Activated CD4-positive, CD25-positive, alpha-beta regulatory T cell treated with anti-CD3 and anti-CD28 coated beads, Interleukin-2, amount 50 U/mL, for 16 hours (primary cell): ENCODE measurements at places on chromosomes 6 and 20.

GRCh38 chr20:44166477-44166876, 20.5 kb downstream of the JPH2 start:
- DNase-seq: no peak

- DNase-seq: no peak
These were observed 5.9 kb upstream of the EYA4 start for GRCh38 chr6:133235221-133235620.

GRCh38 chr6:78851156-78851555, 16.2 kb upstream of the IRAK1BP1 start:
- no peak for DNase-seq

DNA sequence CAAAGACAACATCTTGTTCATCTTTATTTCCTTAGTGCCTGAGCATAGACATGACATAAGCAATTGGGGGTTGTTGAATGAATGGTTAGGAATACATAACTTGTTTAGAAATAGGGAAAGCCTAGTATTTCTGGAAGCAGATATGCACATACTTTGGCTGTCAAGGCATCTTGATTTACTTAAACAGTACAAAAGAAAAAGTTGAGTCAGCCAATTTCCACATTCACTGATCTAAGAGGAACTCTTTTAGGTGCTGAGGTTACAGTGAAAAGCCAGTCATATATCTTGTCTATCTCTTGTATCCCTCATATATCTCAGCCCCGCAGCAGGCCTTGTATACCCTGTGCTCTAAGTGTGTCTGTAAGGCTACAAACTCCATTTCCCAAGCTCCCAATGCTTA, 11.6 kb downstream of the ZKSCAN4 start:
- no peak for DNase-seq

DNA sequence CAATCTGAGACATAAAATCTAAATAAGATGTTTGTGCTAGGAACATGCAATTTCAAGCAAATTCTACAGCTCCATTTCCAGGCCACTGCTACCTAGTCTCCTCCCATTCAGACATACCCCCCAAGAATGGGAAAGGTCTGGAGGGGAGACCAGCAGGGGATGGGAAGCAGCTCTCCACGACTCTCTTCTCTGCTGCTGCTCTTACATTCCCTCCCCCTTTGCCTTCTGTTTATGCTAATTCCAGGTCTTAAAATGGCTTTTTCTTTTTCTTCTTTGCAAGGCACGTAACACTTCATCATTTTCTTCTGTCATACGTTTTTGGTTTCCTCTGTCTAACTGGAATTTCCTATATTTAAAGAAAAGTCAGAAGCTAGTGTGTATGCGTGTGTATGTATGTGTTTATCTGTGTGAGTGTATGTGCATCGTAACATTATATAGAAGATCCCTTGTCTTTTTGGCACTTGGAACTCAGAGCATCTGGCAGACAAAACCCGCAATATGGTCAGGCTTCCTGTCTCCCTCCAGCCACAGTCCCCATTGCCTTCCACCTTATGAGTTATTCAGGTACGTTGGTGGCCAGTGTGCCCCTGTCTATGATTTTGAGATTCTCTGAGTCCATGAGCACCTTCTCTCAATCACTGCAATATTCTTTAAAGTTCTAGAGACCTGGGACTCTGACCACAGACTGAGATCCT, 493.7 kb downstream of the BTBD3 start:
- no peak for DNase-seq

DNA sequence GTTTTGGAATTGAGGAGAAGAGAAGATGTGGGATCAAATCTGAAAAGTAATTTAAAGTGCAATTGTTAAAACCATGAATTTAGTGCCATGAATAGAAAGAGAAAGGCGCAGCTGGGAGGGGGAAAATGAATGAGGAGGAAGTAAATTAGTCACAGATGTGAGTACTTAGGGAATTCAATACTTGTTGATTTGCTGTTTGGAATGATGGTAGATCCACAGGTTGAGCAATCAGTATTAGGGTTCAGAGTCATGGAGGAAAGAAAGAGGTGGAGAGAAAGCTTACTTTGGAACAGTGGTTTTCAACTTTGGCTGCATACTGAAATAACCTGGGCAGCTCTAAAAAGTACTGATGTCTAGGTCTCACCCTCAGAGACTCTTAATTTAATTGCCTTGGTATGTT, 229.7 kb upstream of the ASCC3 start:
- DNase-seq: no peak

DNA sequence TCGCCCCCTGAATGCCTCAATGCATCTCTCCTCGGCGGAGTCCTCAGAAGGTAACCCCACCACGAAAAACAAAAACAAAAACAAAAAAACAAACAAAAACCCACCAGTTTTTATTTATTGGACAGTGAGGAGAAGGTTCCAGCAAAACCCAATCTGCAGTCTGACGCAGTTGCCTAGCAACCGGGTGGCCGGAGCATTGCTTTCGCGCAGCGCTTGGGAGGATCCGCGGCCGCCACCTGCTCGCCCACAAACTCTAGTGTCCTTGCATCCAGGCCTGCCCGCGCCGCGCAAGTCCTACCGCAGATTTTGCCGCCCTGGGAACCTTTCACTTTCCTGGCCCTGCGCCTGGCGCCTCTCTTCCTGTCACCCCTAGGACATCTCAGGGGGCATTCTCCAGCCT, 17.6 kb downstream of the TFAP2B start:
- DNase-seq: no peak

DNA sequence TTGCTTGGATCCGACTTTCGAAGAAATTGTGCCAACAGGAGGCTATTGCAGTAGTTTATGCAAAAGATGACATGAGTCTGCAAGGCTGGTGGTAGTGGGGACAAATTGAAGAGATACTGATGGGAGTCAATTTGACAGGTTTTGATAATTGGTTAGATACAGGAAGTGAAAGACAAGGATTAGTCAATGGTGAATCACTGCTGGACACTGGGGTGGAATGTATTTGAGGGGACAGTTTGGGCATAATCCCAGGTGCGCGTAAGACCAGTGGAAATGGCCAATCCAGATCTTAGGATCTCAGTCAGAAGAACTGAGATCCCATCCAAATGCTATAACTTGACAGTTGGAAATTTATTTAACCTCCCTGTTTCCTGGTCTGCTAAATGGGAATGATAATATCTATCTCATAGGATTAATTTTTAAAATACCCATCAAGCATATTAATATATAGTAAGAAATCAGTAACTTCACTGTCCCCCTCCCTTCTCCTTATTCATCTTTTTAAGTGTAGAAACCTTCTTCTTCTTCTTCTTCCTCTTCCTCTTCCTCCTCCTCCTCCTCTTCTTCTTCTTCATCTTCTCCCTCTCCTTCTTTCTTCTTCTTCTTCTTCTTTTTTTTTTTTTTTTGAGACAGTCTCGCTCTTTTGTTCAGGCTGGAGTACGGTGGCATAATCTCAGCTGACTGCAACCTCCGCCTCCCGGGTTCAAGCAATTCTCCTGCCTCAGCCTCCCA, 30.9 kb upstream of the ERVFRD-1 start:
- no peak for DNase-seq

DNA sequence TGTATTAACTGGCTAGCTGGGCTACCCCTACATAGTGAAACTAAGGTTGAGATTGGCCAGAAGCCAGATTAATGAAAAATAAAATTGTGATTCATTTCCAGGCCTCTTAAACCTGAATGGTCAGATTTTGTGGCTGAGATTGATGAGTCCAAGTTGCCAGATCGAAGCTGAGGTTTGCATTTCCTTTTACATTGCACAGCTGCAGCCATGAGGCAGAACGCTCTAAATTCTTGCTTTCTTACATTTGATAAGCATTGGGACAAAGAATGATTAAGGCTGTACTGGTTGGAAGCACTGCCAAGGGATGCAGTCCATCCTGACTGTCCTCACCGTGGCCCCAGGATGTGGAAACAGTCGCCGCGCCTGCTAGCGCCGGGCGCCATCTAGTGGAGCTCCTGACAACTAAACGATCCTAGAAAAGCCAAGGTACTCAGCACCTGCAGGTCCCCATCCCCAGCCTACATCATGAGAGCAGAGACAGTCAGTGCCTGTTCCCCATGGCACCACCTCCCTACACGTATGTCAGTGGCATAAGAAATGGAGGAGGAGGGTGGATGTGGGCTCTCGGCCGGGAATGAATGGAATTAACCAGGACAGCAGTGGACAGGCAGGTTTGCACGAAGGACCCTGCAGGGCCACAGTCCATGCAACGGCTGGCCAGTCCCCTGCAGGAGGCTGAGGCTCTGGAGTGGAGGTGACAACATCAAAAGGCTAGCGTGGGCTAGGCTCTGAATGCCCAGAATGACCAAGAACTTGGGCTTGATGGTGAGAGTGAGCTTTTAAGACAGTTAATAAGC, 19.0 kb downstream of the PXDC1 start:
- DNase-seq: peak; percentile 37

- DNase-seq: no peak
These were observed 8.9 kb downstream of the PACSIN1 start for GRCh38 chr6:34474754-34475153.

GRCh38 chr6:89675949-89676748, 37.6 kb upstream of the LYRM2 start:
- no peak for DNase-seq

GRCh38 chr20:20079102-20079784, 26.9 kb downstream of the CFAP61 start:
- no peak for DNase-seq

- no peak for DNase-seq
These were observed 9.8 kb upstream of the CNKSR3 start for GRCh38 chr6:154520280-154520679.

GRCh38 chr6:145875496-145876211, 61.1 kb upstream of the FBXO30 start:
- DNase-seq: no peak

DNA sequence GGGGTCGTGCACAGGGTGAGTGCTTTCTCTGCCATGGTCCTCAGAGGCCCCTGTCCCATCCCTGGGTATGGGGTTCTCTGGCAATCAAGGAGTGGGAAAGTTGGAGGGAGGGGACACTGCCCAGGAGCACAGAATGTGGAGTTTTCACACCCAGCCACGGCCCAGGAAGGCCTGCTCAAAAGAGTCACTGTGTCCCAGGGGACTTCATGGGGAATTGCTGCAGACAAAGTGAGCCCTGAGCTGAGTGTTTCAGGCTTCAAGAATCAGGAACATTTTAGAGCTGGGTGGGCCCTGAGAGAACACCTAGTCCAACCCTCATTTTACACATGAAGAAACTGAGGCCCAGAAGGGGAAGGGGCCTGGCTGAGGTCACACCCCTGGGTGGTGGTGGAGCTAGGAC, 5.7 kb downstream of the MAPK13 start:
- no peak for DNase-seq

- peak; percentile 75 for DNase-seq
These were observed at the start of gene ZC3H12D for GRCh38 chr6:149484733-149485700. TSS of gene ZC3H12D (minus strand) at chr6:149485014. CDS start at chr6:149474543, 10,471 bp downstream.

DNA sequence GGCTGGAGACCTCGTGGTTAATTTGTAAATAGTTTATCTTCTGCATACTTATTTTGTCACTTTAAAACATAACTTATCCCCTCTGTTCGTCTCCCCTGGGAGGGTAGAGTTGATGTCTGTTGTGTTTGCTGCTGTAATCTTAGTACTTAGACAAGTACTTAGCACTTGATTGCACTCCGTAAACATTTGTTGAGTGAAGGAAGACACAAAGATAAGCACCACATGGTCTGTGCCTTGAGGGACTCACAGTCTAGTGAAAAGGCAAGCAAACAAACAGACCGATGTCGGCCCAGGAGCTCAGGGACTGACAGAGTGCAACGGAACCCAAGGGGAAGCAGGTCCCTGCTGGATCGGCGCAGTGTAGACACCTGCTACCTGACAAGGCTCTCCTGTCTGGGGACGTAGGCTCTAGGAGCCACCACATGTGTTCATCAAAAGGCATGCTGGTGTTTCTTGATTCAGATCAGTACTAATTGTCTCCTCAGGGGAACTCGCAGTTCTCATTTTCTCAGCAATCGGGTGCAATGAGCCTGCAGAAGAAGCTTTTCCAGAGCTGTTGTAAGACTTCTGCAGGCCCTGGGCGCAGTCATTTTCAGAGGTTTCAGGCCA, 31.4 kb downstream of the EDN3 start:
- no peak for DNase-seq

DNA sequence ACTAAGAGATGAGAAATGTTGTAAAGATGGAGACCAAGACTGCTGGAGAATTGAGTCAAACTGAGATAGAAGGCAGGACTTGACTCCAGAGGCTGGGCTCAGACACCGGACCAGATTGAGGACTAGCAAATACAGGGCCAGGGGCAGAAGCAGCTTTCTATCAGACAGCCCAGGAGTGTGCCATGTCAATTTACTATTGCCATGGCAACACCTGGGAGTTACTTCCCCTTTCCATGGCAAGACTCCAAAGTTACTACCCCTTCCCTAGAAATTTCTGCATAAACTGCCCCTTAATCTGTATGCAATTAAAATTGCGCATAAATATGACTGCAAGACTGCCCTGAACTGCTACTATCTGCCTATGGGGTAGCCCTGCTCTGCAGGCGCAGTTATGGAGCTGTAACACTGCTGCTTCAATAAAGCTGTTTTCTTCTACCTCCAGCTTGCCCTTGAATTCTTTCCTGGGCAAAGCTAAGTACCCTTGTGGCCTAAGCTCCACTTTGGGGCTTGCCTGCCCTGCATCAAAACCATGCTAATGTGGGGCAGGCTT, 90.1 kb upstream of the EDN1 start:
- no peak for DNase-seq

DNA sequence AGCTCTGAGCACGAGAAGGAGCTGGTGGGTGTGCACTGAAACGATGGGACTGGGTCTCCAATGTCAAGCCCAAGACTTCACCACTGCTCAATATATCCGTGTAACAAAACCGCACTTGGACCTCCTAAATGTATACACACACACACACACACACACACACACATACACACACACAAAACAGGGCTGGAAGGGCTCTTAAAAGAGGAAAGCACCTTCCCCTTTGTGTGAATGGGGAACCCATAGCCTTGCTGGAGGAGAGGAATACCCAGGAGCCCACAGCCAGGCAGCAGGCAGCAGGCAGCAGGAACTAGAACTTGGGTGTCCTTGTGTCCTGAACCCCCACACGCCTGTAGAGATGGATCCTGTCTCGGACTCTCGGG, 29.8 kb downstream of the TGM2 start:
- no peak for DNase-seq

DNA sequence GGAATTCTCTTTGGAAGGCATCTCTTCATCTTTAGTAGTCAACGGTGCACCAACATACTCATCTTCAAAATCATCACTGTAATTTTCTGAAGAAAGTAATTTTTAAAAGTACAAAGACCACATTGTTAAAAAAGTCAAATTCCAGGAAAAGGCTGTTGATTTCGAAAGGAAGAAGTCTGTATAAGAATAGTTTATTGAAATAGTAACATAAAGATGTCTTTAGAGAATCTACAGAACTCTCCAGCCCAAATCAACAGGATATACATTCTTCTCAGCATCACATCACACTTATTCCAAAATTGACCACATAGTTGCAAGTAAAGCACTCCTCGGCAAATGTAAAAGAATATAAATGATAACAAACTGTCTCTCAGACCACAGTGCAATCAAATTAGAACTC, 23.4 kb downstream of the CEP162 start:
- DNase-seq: no peak

DNA sequence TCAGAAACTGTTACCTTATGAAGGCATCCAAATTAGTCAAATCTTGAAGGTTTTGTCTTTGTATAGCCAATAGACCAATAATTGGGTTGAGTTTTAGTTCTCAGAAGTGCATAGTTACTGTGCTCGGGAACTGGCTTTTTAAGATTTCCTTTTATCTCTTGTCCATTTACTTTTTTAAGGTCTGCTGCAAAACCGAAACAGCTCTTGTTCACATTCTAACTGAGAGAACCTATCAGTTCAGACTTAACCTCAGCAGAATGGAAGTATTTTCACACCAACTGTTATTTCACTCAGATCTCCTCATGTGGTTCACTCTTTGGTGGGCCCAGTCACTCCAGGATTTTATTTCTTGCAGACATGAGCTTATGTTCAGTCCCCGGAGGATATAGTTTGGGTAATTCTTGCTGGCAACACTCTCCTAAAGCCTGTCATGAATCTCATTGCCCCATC, 55.5 kb downstream of the TPBG start:
- no peak for DNase-seq

- DNase-seq: no peak
These were observed 149.5 kb downstream of the TMEM242 start for GRCh38 chr6:157173776-157174175.
